Activated naive CD4-positive, alpha-beta T cell treated with anti-CD3 and anti-CD28 coated beads, Interleukin-2, amount 10 ng/mL, durations not matched to agents 7 days and 5 days (primary cell): ENCODE measurements at places on chromosomes 2 and 18.
A peak's percentile ranks its signal among the peaks of the same experiment; 100 is the strongest.

DNA sequence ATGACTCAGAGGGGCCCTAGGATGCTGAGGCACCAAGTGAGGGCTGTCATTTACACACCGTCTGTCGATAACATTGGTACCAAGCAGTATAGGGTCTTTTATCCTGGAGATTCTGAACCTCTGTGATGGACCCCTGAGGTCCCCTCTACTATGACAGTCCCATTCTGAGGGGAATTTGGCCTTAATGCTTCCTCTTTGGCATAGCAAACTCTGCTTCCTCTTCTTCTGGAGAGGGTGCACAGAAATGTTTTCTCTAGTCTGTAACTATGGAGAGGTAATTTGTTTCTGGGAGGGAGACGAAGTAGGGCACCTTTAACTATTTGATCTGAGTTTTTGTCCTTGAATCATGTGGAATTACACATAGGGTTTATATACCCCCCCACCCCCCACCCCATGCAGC, 44.8 kb downstream of the INPP4A start:
- H3K4me3 ChIP-seq = no peak overlapping the region
- H3K36me3 ChIP-seq = peaks cover 68% of the 10 kb centered on the region
- no peak overlapping the region for H3K27ac ChIP-seq
- DNase-seq = no peak
- no peaks in the 10 kb centered on the region for H3K27me3 ChIP-seq
- peaks cover 74% of the 10 kb centered on the region for H3K4me1 ChIP-seq

DNA sequence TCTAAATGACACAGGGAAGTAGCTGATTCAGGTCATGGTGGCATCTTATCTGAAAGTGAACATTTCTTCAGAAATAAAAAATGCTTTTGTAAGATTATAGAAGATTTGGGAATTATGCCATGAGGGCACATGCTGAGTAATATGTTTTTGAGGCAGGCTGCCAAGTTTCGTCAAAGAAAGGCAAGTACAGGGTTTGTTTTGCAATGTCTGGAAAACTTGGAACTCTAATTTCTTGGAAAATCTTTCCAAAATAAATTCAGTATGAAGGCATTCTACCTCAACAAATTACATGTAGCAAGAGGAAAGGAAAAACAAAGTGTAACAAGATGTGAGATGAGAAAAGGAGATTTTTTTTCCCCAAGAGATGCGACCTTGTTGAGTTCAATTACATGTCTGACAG, 167.7 kb downstream of the PLCL1 start:
- no peak overlapping the region for H3K27ac ChIP-seq
- H3K4me1 ChIP-seq = no peaks in the 10 kb centered on the region
- DNase-seq = no peak
- H3K36me3 ChIP-seq = no peaks in the 10 kb centered on the region

GRCh38 chr2:72896446-72896845, 9.2 kb downstream of the SPR start:
- no peak overlapping the region for H3K4me3 ChIP-seq
- DNase-seq = no peak
- no peaks in the 10 kb centered on the region for H3K4me1 ChIP-seq
- H3K27ac ChIP-seq = no peak overlapping the region
- H3K27me3 ChIP-seq = peaks cover 77% of the 10 kb centered on the region
- no peaks in the 10 kb centered on the region for H3K36me3 ChIP-seq

DNA sequence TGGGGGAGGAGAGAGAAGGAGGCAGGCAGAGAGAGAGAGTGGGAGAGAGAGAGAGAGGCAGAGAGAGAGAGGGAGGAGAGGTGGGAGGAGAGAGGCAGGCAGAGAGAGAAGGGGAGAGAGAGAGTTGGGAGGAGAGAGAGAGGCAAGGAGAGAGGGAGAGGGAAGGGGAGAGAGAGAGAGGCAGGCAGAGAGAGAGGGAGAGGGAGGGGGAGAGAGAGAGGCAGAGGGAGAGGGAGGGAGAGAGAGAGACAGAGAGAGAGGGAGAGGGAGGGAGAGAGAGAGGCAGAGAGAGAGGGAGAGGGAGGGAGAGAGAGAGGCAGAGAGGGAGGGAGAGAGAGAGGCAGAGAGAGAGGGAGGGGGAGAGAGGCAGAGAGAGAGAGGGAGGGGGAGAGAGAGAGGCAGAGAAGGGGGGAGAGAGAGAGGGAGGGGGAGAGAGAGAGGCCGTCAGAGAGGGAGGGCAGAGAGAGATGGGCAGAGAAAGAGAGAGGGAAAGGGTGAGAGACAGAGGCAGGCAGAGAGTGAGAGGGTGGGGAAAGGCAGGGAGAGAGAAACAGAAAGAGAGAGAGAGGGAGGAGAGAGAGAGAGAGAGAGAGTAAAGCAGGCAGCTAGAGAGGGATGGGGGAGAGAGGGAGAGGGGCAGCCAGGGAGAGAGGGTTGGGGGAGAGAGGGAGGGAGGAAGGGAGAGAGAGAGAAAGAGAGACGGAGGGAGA, 122.2 kb upstream of the PXDN start:
- no peaks in the 10 kb centered on the region for H3K4me1 ChIP-seq
- no peaks in the 10 kb centered on the region for H3K36me3 ChIP-seq
- H3K4me3 ChIP-seq = no peak overlapping the region
- no peak overlapping the region for H3K27ac ChIP-seq
- H3K27me3 ChIP-seq = peaks cover 35% of the 10 kb centered on the region
- no peak for DNase-seq

GRCh38 chr2:218329826-218330593, 26.6 kb upstream of the CATIP start:
- H3K27ac ChIP-seq = no peak overlapping the region
- peaks cover 32% of the 10 kb centered on the region for H3K27me3 ChIP-seq
- peaks cover 17% of the 10 kb centered on the region for H3K4me1 ChIP-seq
- DNase-seq = no peak

DNA sequence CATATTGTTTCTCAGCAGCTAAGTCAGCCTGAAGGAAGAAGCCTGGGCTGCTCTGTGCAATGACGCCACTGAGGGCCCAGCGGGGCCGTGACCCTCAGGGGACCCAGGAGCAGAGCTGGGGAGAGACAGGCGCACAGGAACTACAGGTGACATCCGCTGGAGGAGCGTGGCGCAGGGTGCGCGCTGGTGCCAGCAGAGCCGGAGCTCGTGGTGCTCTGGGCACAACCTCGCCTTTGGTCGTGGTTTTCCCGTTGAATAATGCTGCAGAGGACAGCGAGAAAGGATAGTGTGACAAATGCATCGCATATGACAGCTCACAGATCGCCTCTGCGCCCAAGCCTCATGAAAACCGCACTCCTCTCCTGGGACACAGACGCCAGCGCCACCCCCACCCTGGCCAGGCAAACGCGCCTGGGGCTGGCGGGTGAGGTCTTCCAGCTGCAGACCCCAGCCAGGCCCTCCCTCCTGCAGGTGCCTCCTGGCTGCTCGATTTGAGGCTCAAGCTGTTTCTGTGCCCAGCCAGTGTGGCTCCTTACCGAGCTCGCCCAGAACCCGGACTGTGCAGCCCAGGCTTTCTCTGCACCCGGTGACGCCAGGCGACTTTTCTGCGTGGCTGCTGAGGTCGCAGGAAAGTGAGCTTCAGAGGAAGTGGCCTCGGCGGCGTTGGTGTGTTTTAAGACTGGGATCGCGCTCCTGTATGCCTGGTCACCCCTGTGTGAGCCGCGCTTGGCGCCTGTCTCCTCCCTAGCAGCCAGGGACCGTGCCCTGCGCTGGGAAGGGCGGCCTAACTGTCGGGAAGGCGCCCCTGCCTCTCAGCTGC, 583.1 kb upstream of the HS6ST1 start:
- DNase-seq = no peak
- peaks cover 4% of the 10 kb centered on the region for H3K27me3 ChIP-seq
- no peaks in the 10 kb centered on the region for H3K4me1 ChIP-seq

DNA sequence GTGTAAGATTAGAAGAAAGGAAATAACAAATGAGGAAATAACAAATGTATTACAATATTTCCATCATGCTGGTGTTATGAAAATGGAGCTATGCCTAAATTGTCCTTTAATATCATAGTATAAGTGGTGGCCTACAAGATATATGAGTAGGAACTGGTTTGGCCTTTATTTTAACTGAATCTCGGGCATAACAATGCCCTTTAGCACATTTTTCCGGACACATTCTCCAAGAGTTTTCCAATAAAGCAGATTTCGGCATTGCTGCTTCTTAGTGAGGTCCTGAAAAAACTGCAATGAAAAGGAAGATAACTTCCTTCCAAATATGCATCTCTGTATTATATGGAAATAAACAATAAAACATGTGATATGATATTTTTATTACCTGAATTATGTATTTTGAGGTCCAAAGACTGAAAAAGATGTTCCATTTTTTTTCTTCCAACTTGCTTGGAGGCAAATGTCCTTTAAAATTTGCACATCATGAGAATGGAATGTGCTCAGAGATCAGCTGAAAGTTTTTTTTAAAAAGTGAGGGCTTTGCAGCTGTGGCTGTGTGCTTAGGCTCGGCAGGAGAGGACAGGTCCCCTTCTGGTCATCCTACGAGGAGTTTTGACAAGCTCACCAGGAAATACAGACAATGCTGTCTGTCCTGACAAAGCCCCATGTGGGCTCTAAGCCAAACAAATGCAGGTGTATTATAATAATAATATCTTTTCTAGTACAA, 132.3 kb upstream of the RND3 start:
- no peaks in the 10 kb centered on the region for H3K36me3 ChIP-seq
- H3K27me3 ChIP-seq = no peaks in the 10 kb centered on the region
- H3K4me3 ChIP-seq = no peak overlapping the region
- no peaks in the 10 kb centered on the region for H3K4me1 ChIP-seq
- no peak for DNase-seq

- H3K4me1 ChIP-seq = no peaks in the 10 kb centered on the region
- no peak overlapping the region for H3K4me3 ChIP-seq
- no peaks in the 10 kb centered on the region for H3K36me3 ChIP-seq
- no peak overlapping the region for H3K27ac ChIP-seq
- DNase-seq = no peak
Observed at GRCh38 chr2:19580264-19580663, 221.8 kb upstream of the OSR1 start.

DNA sequence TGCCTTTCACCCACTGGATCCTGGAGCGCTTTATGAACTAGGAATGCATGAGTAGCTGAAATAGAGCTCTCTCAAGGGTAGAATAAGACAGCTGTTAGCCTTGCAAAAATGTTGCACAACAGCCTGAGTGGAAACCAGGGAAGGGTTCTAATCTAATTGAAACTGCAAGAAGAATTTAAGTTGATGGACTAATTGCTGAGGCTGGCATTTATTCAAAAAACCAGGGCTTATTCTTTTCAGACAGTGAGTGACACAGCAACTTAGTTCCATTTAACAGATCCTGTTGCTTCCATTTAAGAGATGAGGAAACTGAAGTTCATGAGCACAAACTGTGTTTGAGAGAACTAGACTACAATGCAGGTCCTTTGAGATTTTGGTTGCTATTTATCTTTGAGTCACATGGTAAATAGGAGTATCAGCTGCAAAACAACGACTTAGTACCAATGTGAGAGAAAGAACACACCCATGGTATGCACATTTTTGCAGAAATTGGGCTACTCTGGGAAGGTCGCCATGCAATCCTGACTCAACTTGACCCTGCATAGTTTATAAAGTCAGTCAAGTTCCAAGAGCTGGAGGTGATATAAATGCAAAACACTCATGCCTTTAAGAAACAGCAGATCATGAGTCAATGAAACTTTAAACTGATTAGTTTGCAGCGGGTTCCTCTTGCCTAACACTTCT, 76.4 kb upstream of the PARD3B start:
- H3K27me3 ChIP-seq = peaks cover 11% of the 10 kb centered on the region
- H3K4me3 ChIP-seq = no peak overlapping the region
- no peaks in the 10 kb centered on the region for H3K36me3 ChIP-seq
- no peak for DNase-seq
- no peak overlapping the region for H3K27ac ChIP-seq

DNA sequence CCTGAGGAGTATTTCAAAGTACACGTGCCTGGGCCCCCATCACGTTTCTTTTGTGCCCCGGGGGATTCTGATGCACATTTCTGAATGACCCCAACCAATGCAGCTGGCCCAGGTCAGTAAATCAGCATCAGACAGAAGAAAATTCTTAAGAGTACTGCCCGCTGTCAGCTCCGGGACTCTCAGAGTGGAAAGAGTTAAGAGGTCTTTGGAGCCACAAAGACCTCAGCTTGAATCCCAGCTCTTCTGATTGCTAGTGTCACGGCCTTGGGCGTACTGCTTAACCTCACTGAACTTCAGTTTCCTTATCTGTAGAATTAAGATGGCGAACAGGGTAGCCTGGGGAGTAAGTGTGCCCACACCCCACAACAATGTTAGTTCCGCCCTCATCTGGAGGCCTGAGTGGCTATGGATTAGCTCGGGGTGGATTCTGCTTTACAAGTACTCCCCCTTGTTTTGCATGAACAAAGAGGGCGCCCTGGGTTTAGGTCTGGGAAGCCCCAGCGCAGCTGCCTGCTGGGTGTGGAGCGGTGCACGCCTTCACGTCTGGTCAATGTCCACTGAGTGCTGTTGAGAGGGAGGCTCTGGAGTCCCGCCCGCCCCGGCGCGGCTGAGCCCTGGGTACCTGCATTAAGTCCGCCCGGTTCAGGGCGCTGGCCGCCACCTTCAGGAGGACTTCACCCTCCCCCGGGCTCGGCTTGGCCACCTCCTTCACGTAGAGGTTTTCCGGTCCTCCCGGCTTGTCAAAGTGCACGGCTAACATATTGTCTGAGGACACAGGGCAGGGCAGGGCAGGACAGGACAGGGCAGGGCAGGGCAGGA, 858 bp downstream of the TP53I3 start:
- H3K36me3 ChIP-seq = peaks cover 4% of the 10 kb centered on the region
- H3K27ac ChIP-seq = peak overlapping the region; percentile 93

- no peak for DNase-seq
- no peak overlapping the region for H3K4me3 ChIP-seq
- H3K4me1 ChIP-seq = peaks cover 4% of the 10 kb centered on the region
Observed at GRCh38 chr18:50190236-50190635, 4.7 kb downstream of the MYO5B start.

GRCh38 chr2:23468474-23469141, 83.6 kb downstream of the KLHL29 start:
- H3K27ac ChIP-seq = no peak overlapping the region
- peaks cover 92% of the 10 kb centered on the region for H3K27me3 ChIP-seq
- DNase-seq = no peak
- no peaks in the 10 kb centered on the region for H3K4me1 ChIP-seq

DNA sequence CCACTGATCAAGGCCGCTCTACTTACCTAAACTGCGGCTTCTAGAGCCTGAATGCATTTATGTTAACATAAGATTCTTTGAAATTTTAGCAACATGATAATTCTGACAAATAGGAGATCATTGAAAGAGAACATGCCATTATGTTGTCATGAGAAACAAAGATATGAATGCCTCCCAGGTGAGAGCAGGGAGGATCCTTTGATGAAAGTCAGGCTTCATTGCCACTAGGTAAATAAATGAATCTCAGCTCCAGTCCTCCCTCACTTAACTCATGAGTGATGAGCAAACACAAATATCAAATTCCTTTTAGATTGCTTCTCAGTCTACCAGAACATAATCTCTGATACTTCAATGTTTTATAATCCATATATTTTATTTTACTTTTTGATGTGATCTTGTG, 463.2 kb upstream of the CDH7 start:
- no peak overlapping the region for H3K4me3 ChIP-seq
- H3K36me3 ChIP-seq = no peaks in the 10 kb centered on the region
- no peak for DNase-seq
- H3K4me1 ChIP-seq = no peaks in the 10 kb centered on the region

GRCh38 chr2:148416248-148416647, 228.3 kb upstream of the EPC2 start:
- H3K36me3 ChIP-seq = peaks cover 1% of the 10 kb centered on the region
- no peaks in the 10 kb centered on the region for H3K27me3 ChIP-seq
- no peak overlapping the region for H3K27ac ChIP-seq
- no peak for DNase-seq
- no peaks in the 10 kb centered on the region for H3K4me1 ChIP-seq
- H3K4me3 ChIP-seq = no peak overlapping the region
